Stimulated activated CD8-positive, alpha-beta memory T cell treated with anti-CD3 and anti-CD28 coated beads, Interleukin-4, amount 100 ng/mL, for 1 hour (primary cell): ENCODE measurements at places on chromosomes 7 and 10.

- DNase-seq = no peak
Measured at GRCh38 chr10:14478604-14479003, 147.9 kb upstream of the FRMD4A start.

DNA sequence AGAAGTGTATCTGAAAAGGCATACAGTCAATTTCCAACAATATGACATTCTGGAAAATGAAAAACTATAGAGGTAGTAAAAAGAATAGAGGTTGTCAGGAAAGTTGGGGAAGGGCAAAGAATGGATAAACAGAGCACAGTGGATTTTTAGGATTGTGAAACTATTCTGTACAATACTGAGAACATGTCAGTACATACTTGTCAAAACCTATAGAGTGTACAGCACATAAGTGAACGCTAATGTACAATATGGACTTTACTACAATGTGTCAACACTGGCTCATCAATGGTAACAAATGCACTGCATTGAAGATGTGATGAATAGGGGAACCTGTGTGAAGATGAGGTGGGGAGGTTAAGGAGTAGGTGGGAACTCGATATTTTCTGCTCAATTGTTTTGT, 483.0 kb upstream of the PFKP start:
- no peak for DNase-seq

DNA sequence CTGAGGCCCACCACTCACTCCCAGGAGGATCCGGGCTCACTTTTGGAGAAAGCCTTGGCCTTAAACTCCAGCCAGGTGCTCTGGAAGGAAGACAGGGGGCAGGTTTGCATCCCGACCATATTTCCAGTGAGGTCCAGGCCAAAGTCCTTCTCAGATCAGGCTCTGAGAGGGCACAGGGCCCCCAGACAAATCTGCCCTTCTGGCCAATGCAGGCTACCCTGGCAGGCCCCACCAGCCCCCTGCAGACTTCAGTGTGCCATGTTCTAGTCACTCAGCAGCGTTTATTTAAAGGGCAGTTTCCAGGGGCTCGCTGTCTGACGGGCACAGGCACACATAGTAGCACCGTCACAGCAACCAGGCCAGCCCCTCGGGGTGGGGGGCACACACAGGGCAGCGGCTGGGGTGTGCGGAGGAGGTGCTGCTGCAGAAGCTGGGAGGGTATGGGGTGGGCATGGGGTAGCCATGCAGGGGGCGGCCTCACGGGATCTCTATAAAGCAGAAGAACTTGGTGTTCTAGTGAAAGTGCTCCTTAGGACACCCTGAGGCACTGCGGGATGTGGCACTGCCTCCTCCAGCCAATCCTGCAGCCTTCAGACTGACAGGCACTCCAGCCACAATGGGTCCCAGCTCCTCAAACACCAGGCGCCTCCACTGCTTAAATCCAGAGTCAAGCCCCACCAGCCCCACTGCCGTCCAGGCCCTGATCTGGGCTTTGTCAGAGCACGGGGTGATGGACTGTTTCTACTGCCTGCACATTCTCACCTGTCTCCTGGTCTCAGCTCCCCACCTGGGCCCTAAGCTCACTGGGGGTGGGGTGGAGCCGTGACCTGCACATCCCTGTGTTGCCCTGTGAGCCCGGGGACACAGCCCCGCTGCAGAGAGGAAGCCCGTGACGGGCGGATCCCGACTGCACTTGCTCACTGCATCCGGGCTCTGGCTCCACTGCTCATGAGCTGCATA, 9.6 kb upstream of the PYROXD2 start:
- no peak for DNase-seq

DNA sequence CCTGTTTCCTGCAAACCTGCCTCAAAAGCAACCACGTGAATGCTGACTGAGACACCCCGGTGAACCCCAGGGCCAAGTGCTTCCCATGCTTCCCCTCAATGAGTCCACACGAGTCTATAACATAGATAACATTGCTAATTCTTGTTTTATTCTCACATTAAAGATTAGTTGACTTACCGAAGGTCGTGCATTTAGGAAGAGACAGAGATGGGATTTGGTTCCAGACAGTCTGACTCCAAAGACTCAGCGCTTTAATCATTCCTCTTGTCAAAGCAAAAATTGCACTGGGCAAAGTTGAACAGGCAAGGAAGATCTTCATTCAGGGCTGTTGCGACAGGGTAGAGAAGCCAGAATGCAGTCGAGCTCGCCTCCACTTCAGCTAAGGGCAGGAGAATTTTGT, 435.6 kb upstream of the C7orf33 start:
- no peak for DNase-seq

DNA sequence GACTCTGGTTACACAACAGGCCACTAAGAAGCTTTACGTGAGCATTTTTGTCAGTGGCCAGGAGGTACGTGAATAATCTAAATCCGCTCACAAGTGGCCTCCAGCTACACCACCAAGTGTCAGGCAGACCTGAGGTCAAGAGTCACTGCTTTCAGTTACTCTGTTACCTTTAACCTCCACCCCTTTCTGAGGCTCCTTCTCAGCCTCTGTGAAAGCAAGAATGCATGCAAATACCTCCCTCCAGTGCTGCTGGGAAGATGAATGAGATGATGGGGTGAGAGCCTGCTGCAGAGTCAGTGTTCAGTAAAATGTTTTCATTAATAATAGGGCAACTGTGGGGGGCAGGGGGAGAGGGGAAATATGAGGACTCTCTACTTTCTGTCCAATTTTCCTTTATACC, 11.2 kb downstream of the DDC start:
- no peak for DNase-seq
